Activated B cell treated with CpG ODN at 0.5 μM for 24 hours (primary cell): ENCODE measurements at places on chromosomes 2 and 18.

- peaks cover 3% of the 10 kb centered on the region for H3K36me3 ChIP-seq
- H3K27me3 ChIP-seq = peaks cover 9% of the 10 kb centered on the region
- H3K4me3 ChIP-seq = peak overlapping the region; percentile 67
- H3K4me1 ChIP-seq = peaks cover 7% of the 10 kb centered on the region
- H3K27ac ChIP-seq = no peak overlapping the region
- peak; percentile 62 for DNase-seq
These were observed 2786.5 kb downstream of the RPIA start for GRCh38 chr2:91477731-91478672.

GRCh38 chr2:233072838-233073237 is 12.7 kb downstream of the INPP5D start:
- no peak for DNase-seq
- no peak overlapping the region for H3K27ac ChIP-seq
- H3K4me1 ChIP-seq = peaks cover 45% of the 10 kb centered on the region
- H3K36me3 ChIP-seq = peaks cover 27% of the 10 kb centered on the region

GRCh38 chr2:97963880-97964279 is 31.9 kb downstream of the TMEM131 start:
- DNase-seq = no peak
- H3K36me3 ChIP-seq = peaks cover 14% of the 10 kb centered on the region
- H3K4me3 ChIP-seq = no peak overlapping the region
- H3K27me3 ChIP-seq = no peaks in the 10 kb centered on the region
- peak overlapping the region; percentile 11 for H3K27ac ChIP-seq

GRCh38 chr2:79717364-79718007 is 204.6 kb downstream of the CTNNA2 start:
- no peaks in the 10 kb centered on the region for H3K36me3 ChIP-seq
- H3K4me3 ChIP-seq = no peak overlapping the region
- H3K27me3 ChIP-seq = no peaks in the 10 kb centered on the region
- no peak overlapping the region for H3K27ac ChIP-seq

DNA sequence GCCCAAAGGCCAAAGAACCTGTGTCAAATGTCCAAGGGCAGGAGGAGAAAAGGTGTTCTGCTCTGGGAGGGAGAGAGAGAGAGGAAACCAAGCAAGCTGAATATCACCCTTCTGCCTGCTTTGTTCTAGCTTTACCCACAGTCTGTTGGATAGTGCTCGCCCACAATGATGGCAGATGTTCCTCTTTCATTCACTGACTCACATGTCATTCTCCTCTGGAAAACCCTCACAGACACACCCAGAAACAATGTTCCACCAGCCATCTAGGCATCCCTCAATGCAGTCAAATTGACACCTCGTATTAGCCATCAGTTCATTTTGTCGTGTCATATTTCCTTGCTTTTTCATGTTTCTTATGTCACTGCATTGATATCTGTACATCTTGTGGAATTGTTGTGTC is 150.3 kb downstream of the UBR3 start:
- H3K27me3 ChIP-seq = no peaks in the 10 kb centered on the region
- no peak overlapping the region for H3K27ac ChIP-seq
- peaks cover 4% of the 10 kb centered on the region for H3K4me1 ChIP-seq
- peaks cover 65% of the 10 kb centered on the region for H3K36me3 ChIP-seq
- no peak overlapping the region for H3K4me3 ChIP-seq

- H3K4me3 ChIP-seq = no peak overlapping the region
- no peaks in the 10 kb centered on the region for H3K36me3 ChIP-seq
- no peak for DNase-seq
- no peak overlapping the region for H3K27ac ChIP-seq
- H3K27me3 ChIP-seq = no peaks in the 10 kb centered on the region
These were observed 309.1 kb upstream of the MAP2 start for GRCh38 chr2:209114588-209115240.

- H3K4me3 ChIP-seq = peak overlapping the region; percentile 57
- H3K27ac ChIP-seq = peak overlapping the region; percentile 33
- H3K36me3 ChIP-seq = no peaks in the 10 kb centered on the region
- peaks cover 18% of the 10 kb centered on the region for H3K4me1 ChIP-seq
- H3K27me3 ChIP-seq = no peaks in the 10 kb centered on the region
These were observed 98.7 kb downstream of the TCF4 start for GRCh38 chr18:55489034-55489986.

DNA sequence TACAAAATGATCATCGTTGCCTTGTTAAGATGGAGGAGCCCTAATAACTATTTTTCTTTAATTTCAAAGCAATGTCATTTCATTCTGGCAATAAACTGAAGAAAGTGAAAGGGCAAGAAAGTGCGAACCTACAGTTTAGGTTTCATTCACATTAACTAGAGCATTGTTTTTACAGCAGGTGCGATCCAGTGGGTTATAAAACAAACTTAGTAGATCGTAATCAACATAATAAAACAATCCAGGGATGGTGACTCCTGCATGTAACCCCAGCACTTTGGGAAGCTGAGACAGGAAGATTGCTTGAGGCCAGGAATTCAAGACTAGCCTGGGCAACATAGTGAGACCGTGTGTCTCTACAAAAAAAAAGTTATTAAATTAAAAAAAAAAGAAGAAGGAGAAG is 51.1 kb downstream of the AP1S3 start:
- no peak overlapping the region for H3K4me3 ChIP-seq
- no peak for DNase-seq
- peaks cover 30% of the 10 kb centered on the region for H3K36me3 ChIP-seq

GRCh38 chr2:162092658-162093556 is 18.9 kb upstream of the DPP4 start:
- no peak for DNase-seq
- H3K4me1 ChIP-seq = no peaks in the 10 kb centered on the region
- no peaks in the 10 kb centered on the region for H3K36me3 ChIP-seq
